Heart left ventricle (tissue), 16 donors: ENCODE measurements at places on chromosomes 16 and 17. TPM values are rescaled to one million over a fixed set of nuclear protein-coding genes. Genes with fewer than 3 reads are reported as not detected.

LRRC36 gene
- total RNA-seq: not detected

TBC1D3C gene
- not detected for total RNA-seq

GRCh38 chr17:61331178-61331577 is 68.5 kb upstream of the TBX2 start:
- DNase-seq: no peak

DNA sequence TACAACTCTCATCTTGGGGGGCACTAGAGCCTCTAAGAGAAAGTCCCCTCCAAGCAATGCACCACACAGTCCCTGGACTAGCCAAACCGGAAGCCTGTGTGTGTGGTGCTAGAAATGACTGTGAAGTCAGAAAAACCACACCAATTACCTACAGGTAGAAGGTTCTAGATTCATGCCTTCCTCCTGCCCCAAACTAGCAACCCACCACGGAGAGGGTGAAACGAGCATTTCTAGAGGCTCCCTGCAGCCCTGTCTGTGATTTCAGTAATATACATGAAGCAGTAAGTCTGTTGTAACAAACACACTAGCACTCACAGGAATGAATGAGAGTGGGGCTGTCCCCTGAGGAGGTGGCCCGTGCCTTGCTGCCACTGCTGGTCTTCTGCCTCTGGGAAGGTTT is 13.6 kb downstream of the ZFHX3 start:
- no peak for DNase-seq

GRCh38 chr16:86877108-86877507 is 298.8 kb downstream of the FOXL1 start:
- no peak for DNase-seq

GRCh38 chr16:67000384-67001351 is 12.3 kb downstream of the CES4A start:
- DNase-seq: peak; percentile 61

- no peak for DNase-seq
Measured at GRCh38 chr16:65002265-65002664, 119.6 kb downstream of the CDH11 start.

DNA sequence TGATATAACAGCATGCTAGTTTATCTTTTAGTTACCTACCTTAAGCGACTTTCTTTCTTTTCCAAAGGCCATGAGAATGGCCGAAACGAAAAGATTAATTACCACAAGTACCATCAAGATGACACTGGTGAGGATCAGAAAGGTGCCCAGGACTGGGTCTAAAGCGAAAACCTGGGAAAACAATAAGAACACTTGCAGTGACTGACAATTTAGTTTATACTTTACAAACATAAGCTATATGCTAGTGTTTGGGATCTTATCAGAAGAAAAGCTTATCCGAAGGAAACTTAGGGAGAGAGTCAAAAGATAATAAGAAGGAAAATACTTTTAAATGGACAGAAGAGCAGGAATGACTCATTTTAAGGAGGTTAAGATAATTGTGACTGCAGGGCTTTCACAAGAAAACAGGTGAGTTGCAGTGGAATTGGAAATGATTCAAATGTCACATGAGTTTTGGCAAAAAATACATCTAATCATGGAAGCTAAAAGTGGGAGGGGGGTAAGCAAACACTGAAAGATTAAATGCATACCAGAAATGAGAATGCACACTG is 34.8 kb downstream of the IST1 start:
- DNase-seq: no peak

DNA sequence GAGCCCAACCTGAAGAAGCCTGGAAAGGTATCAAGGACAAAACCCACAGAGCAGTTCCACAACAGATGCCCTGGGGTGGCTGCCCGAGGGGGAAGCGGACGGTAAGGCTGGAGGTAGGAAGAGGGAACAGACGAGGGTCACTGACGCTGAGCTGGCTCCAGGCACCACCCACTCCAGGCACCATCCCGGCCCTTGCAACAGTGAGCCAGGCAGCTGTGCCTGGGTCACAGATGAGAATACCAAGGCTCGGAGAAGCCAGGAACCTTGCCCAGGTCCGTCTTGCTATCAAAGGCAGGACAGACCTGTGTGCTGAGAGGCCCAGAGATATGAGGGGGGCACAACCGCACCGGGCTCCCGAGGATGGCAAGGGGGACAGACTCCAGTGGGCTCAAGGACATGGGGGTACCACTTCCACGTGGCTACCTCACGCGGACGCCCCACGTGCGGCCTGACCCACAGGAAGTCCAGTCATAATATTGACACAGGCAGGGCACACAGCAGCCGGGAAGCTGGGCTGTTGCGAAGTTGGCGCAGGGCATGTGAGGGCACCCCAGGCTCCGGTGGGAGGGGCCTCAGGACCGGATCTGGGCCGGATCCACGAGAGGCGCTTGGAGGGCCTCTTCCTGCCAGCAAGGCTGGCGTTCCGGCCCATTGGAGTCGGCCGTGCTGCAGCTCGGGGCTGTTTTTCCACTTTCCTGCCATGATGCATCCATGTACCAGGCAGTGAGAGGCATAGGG is 29.9 kb downstream of the PEMT start:
- DNase-seq: no peak

DNA sequence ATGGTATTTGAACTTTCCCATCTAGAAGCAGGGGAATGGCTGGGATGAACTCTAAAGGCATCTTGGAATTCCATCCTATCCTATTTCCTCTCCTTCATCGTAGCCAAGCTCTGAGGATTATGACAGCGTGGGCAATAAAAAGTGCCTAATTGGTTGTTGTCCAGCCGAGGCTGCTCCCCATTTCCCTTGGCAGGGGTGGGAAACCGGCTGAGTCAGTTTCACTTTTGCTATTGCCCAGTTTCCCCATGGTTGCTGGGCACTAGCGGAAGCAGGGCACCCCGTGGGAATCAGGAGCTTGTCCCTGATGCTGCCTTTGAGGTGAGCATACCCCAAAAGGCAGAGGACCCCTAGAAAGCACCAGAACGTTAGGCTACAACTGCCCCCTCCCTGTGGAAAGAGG is 13.8 kb upstream of the SP2 start:
- peak; percentile 51 for DNase-seq
